Daoy (cell line): ENCODE measurements at places on chromosomes 2 and 18. TPM values are rescaled to one million over a fixed set of nuclear protein-coding genes. Genes with fewer than 3 reads are reported as not detected.

DNA sequence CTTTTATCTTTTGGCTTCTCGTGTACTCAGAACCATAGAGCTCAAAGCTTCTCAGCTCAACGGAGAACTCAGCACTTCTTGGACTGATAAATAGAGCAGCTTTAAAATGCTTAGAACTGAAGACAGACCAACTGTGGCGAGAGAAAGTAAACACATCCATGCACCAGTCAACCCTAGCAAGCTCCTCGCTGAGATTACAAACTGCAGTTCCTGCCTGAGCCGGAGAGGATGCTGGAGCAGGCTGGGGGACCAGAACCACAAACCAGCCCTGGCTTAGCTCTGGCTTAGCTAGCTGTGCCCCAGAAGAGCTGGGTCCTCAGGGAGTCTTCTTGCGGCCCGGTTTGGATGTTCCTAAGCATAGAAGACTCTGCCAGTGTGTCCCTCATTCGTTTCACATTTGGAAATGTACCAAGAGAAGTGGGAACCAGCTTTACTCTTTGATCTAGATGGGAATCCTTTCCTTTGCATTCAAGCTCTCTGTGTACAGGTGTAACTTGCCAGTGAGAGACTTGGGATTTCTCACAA lies 5.6 kb downstream of the PAX8 start:
- DNase-seq, result peak; percentile 28

- no peak for DNase-seq
These were observed 11.8 kb downstream of the GPR148 start for GRCh38 chr2:130740671-130741070.

GRCh38 chr18:52289392-52289791 lies 50.6 kb upstream of the DCC start:
- DNase-seq, result no peak

DNA sequence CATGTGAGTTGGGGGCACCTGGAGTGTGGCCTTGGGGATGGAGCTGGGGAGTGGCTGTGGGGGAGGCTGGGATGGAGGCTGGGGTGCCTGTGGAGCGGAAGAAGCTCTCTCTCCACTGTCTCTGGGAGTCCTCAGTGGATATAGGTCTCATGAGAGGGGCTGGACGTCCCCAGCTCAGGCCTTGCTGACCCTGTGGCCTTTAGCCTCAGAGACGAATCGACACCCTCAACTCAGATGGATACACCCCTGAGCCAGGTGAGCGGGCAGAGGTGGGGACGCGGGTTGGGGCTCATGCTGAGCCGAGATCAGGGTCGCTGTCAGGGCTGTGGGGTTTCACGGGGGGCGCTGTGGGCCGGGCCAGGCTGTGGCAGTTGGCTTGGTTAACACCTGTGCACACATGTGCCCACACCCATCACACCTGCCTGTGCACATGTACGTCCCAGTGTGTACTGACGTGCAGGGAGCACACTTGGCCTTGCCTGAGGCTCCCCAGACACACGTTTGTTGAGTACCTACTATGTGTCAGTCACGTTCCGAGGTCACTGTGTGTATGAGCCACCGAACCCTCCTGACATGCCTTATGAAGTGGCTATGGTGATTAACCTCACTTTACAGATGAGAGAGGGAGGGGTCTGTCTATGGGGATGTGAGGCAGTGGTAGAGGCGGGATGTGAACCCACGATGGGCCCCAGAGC lies 20.1 kb downstream of the ZAP70 start:
- no peak for DNase-seq

Gene DNAJC5G
- total RNA-seq, result not detected in 2 replicates

DNA sequence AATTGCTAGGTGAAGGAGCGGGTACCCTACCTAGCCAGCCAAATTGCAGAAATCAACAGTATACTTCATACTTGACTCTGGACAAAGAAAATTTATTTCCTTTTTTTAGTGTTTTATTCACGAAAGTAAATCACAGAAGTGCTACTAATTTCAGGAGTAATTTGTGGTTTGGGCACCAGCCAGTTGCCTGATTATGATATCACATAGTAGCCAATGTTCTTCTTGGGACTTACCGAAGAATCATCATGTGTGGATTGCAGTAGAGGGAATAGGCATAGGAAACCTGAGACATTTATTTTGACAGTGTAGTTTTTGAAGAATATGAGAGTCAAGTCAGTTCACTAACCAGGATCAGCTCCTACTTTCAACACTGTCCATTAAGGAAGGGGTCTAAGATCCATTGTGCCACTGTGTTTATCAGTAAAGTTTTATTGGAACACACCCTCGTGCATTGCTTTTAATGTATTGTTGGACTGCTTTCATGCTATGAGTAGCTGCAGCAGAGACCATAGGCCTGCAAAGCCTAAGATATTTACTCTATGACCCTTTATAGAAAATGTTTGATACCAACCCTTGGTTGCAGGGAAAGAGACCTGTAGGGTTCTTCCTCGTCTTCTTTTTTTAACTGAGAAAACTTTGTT lies 32.1 kb downstream of the TNFRSF11A start:
- no peak for DNase-seq

DNA sequence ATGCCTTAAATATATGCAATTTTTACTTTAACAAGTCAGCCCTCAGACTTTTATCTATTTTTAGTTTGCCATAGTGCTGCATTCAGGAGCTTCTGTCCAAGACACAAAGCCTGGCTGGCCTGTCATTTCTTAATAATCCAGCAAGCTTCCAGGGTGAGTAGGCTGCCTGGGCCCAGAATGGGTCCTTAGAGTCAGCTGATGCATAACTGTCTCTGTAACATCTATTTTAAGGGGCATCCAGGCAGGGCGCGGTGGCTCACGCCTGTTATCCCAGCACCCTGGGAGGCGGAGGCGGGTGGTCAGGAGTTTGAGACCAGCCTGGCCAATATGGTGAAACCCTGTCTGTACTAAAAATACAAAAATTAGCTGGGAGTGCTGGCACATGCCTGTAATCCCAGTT lies 11.8 kb upstream of the GNLY start:
- no peak for DNase-seq

DNA sequence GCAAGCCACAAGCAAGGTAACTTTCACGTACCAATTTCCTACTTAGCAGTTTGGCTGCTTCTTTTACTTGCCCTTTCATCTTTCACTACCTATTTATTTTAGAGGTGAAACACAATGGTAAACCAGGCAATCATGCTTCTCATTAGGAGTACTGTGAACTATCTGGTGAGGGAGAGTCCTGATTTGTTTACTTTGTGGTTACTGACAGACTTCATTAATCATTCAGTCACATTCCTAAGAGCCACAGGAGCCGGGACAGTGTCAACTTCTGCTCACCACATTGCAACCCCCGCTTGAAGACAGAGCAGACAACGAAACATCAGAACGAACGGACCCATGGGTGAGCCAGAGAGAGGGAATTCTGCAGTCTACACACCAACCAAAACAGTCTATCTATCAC lies 28.8 kb downstream of the TUBB6 start:
- peak; percentile 60 for DNase-seq

DNA sequence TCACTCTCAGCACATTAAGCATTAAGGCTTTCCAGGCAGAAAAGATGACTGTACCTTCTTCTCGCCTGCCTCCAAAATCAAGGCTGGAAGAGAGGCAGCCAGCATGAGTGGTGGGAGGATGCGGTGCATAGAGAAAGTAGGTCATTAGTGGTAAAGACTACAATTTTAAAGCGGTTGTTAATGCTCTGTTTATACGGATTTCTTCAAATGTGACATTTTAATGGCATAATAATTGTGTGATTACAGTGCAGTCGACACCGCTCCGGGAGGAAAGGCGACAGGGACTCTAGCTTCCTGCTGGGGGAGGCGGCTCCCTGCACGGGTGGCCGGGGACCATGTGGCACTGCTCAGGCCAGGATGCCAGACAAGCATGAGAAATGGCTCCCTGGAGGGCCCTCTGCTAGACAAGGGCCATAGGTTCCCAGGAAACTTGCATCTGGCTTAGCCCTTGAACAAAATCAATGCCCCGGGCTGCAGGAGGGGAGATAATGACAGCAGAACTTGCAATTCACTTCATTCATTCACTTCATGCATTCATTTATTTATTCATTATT lies 129.6 kb downstream of the GALNT14 start:
- no peak for DNase-seq

Gene SFXN5
- total RNA-seq, result 10.2 and 11.0 TPM in 2 replicates

- no peak for DNase-seq
These were observed 46.0 kb downstream of the ADCY3 start for GRCh38 chr2:24874035-24874434.

GRCh38 chr2:9214873-9215272 lies 8.3 kb downstream of the ASAP2 start:
- DNase-seq, result no peak

DNA sequence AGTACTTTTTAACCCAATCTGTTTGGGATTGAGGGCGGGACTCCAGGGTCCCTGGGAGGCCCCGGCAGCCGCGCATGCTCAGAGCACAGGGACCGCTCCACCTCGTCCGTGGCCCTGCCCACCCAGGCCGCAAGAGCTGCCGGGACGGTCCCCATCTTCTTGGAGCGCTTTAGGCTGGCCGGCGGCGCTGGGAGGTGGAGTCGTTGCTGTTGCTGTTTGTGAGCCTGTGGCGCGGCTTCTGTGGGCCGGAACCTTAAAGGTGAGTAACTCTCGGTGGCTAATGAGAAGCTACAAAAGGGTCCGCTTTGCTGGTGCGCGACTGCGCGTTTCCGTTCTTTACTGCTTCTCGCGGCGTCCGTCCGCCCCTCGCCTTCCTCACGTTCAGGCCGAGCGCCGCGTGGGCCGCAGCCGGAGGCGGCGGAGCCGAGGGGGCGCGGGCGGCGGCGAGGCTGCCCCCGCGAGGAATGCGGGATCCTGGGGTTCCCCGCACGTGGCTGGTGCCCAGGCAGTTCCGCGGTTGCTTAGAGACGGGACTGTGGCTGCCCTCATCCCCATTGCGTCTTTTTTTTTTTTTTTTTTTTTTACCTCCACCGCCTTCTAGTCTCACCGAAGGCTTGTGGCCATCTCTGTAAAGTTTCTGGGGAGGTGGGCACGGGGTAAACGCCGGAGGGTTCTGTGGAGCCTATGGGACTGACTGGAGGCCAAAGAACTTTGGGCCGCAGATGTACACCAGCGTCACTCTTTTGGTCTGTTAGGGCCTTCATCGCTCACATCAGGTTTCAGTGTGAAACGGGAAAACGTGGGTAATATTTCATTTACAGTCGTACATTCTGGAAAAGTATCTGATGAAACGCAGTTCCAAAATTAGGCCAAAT lies at the start of gene SSB:
Gene SSB, plus strand, starts transcription at position 154 of the 875 bp plus-strand sequence. CDS start 2,090 bp downstream, outside the sequence.
- DNase-seq, result peak; percentile 96

Gene SPP2
- total RNA-seq, result not detected in 2 replicates

Gene SP100
- 37.2 and 43.8 TPM in 2 replicates for total RNA-seq

- DNase-seq, result no peak
These were observed 52.6 kb downstream of the SLC4A5 start for GRCh38 chr2:74290466-74291217.

GRCh38 chr2:221554769-221555493 lies 17.2 kb downstream of the EPHA4 start:
- DNase-seq, result no peak

DNA sequence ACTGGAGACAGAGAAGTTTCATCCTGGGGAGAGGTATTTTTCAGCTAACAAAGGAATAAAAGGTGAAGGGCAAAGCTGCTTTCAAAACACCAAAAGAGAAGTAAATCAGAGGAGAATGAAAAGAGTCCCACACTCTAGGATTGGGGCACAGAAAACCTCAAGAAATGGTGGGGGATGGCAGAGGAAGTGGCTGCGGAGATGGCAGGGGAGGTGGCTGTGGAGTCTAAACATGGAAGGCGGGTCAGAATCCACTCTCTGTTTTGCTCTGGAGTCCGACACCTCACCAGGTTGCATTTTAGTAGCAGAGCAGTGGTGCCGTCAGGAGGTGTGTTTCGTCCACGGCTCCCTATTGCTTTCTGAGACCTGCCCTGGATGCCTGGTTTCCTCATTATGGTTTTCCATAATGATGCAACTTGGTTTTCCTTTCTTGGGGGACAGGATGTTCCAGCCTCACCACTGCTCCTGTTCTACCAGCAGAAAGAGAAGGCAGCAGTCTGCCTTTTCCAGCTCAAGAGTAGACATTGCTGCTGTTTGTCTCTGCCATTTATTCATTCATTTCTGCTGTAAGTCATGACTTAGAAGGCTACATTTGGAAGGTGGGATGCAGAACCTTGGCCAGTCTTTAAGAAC lies 188.7 kb downstream of the ANKRD44 start:
- no peak for DNase-seq

Gene ERBB4
- total RNA-seq, result 0.03 and 0.06 TPM in 2 replicates

Gene CYP27C1
- 0.34 and 0.83 TPM in 2 replicates for total RNA-seq

Gene GAL3ST2
- total RNA-seq, result not detected in 2 replicates

DNA sequence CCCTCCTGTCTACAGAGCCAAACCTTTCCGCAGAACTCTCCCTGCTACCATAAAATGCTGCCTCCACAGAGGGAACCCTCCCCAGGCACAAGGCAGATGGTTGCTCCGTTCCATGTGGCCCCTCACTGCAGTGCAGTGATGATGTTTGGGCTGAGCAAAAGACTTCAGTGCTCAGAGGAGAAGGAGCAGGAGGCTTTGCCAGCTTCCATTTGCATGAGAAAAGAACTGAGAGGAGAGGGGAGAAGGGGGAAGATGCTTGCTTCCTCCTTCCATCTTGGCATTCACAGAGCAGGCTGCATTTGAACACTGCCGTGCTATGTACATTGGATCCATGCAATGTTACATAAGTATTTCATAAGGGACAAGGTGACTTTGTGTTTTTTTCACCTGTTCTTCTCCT lies 46.6 kb upstream of the TMEM200C start:
- no peak for DNase-seq

GRCh38 chr2:223513771-223514455 lies 88.2 kb downstream of the SCG2 start:
- DNase-seq, result peak; percentile 42

- peak; percentile 51 for DNase-seq
These were observed 28.0 kb upstream of the SCYGR1 start for GRCh38 chr2:227415538-227416424.

DNA sequence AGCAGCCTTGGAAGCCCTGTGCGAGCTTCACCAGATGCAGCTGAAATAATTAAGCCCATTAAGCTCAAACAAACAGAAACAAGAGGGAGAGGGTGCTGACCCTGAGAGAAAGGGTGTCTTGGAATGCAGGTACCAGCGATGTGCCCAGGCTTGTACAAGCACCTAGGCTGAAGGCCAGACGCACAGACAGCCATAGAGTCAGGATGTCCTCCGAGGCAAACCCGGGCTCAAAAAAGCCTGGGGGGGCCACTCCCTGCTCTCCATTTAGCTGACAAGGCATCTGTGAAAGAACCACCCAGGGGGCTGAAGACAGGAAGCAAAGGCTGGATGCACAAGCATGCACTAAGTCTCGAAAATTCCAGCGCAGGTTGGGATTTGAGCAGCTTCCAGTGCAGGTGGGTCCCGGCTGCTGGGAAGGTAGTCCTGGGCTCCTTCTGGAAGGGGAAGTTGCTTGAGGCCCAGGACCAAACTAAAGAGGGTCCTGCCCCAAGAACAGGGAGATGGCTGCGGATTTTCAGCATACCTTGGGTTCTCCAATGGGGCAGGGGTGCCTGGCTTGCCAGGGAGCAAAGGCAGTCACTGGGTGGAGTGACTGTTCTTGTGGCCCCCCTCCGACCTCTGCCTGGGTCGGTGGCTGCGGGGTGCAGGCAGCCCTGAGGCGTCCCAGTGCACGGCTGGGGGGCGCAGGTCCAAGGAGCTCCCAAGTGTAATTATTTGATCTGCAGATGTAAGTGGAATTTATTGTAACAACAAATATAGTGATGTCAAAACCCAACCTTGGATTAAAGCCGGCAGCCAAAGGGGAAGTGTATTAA lies 5.9 kb downstream of the GBX2 start:
- no peak for DNase-seq
